Activated CD8-positive, alpha-beta memory T cell treated with anti-CD3 and anti-CD28 coated beads for 4 hours (primary cell): ENCODE measurements at places on chromosomes 11 and 22.

DNA sequence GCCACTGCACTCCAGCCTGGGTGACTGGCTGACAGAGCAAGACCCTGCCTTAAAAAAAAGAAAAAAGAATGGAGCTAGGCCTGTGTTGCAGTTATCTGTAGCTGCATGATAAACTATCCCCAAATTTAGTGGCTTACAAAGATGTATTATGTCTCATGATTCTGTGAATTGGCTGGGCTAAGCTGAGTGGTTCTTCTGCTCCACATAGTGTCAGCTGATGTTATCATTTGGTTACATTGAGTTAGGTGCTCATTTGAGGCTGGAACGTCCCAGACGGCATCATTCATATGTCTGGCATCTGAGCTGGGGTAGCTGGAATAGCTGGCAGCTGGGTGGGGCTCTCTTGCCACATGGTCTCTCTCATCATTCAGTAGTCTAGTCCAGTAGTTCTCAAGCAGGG lies 8.2 kb upstream of the ASCC2 start:
- DNase-seq: no peak

DNA sequence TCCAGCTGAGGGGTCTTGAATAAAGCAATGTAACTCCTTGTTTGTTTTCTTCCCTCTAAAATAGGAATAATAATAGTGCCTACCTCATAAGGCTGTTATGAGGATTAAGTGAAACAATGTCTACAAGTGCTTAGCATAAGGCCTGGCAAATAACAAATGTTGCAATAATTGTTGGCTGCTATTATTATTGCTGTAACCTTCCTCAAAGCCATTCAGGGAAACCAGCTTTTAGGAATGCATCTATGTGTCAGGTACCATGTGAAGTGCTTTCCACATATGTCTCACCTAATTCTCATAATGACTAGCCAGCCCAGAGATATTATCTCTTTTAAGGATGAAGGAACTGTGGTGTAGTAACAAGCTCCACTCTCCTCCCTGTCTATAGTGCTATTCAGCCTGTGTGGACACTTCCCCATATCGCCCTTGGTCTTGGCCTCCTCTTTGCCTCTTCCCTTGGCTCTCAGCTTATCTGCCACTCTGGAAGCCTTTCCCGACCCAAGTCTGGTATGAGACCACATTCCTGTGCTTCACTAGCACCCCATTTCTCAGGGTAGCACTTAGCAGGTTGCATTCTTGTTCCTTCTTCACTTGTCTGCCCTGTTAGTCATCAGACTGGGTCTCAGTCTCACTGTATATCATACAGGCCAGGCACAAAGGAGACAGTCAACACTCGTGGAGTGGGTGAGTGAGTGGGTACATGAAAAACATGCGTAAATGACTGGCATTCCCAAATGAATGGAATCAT lies 23.8 kb downstream of the CSNK2A3 start:
- DNase-seq: no peak

DNA sequence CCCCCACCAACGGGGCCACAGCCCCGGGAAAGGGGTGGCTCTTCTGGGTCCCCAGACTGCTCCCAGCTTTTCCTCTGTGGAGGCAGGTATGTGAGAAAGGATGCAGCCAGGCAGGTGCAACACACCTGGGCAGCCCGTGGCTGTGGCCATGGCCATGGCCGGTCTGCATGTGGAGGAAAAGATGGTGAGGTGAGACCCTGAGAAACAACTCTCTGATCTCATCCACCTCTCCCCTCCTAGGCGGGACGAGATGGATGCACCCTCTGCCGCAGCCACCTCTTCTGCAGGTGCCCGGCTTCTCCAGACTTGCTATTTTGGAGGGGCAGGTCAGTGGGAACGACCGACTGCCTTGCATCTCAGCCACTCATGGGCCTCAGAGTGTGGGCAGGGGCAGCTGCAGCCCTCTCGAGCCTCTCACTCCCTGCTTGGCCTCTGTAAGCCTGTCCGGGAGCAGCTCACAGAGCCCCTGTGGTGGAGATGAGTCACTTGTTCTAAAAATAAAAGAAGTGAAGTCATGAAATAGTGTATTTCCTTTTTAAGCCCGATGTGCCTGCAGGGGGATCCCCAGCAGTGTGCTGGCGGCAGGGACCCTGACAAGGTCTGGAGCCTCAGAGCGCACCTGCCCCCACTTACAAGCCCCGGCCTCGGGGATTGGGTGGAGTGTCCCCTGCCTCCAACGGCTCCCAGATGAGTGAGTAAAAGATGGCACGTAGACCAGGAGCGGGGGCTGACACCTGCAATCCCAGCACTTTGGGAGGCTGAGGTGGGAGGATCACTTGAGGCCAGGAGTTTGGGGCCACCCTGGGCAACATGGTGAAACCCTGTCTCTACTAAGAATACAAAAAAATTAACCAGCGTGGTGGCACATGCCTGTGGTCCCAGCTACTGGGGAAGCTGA lies 10.7 kb downstream of the SMIM38 start:
- no peak for DNase-seq

GRCh38 chr11:69368119-69368880 lies 74.3 kb downstream of the MYEOV start:
- no peak for DNase-seq

DNA sequence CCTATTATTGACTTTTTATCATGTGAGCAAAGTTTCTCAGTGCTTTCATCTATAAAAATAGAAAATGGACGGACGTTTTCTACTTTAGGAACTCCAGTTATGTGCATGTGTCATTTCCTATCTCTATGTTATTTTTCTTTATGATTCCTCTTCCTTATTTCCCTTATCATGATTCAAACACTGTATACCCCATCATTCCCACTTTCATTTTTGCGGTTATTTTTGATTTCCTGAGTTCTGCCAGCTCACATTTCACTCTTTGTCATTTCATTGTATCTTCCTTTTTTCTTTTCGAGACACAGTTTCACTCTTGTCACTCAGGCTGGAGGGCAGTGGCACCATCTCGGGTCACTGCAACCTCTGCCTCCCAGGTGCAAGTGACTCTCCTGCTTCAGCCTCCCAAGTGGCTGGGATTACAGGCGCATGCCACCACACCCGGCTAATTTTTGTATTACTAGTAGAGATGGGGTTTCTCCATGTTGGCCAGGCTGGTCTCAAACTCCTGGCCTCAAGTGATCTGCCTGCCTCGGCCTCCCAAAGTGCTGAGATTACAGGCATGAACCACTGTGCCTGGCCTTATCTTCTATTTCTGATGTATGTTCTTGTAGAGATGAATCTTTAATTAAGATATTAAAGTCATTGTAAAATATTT lies 21.5 kb downstream of the C11orf58 start:
- DNase-seq: no peak

- no peak for DNase-seq
Observed at GRCh38 chr11:106331176-106331575, 253.7 kb downstream of the AASDHPPT start.

- DNase-seq: no peak
Observed at GRCh38 chr11:132632641-132633124, 899.6 kb downstream of the OPCML start.

DNA sequence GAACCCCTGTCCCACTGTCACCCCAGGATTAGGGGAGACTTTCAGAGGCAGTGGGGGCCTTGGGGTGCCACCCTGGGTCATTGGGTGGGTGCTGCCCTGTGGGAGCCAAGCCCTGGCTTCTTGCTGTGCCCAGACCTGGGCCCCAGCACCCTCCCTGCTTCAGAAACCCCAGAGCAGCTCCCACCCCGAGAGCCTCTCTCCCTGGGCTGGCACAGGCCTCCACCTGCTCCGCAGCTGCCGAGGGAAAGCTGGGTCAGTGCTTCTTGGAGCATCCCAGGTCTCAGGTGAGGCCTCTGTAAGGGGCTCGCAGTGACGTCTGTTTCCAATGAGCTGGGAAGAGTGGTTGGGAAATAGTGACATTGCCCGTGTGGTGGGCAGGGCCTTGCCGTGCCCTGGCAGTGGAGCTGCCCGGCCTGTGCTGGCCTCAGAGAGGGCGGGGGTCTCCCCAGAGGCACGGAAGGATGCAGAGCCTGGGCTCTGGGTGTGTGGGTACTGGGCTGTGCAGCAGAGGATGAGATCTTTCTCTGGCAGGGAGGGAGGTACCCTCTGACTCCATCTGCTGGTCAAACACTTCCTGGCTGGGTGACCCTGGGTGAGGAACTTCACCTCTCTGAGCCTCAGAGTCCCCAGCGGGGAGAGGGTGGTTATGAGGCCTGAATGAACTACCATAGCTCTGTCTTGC lies 23.0 kb downstream of the C22orf23 start:
- no peak for DNase-seq

DNA sequence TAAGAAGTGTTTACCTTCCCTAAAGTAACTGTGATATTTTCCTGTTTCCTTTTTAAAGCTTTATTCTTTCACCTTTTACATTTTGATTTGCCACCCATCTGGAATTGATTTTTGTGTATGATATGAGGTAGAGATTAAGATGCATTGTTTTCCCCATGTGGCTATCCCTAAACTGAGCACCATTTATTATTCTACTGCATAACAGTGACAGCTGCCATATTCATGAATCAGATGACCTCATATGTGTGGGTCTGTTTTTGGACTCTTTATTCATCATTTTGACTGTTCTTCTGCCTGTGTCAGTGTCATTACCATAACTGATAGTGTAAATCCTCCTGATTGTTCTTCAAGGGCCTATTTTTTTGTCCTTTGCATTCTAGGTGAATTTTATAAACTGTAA lies 50.8 kb downstream of the HIPK3 start:
- no peak for DNase-seq
